ENCODE measurements at places on chromosomes 11 and 22.

- DNase-seq: no peak
These were observed 35.4 kb downstream of the PKNOX2 start for GRCh38 chr11:125199915-125200314.

- no peak for DNase-seq
These were observed 70.0 kb downstream of the NAT10 start for GRCh38 chr11:34175284-34176019.

- DNase-seq: no peak
These were observed 498.9 kb downstream of the BRD1 start for GRCh38 chr22:49328630-49329405.

- peak; percentile 24 for DNase-seq
These were observed 42.0 kb upstream of the HORMAD2 start for GRCh38 chr22:30038219-30038618.

DNA sequence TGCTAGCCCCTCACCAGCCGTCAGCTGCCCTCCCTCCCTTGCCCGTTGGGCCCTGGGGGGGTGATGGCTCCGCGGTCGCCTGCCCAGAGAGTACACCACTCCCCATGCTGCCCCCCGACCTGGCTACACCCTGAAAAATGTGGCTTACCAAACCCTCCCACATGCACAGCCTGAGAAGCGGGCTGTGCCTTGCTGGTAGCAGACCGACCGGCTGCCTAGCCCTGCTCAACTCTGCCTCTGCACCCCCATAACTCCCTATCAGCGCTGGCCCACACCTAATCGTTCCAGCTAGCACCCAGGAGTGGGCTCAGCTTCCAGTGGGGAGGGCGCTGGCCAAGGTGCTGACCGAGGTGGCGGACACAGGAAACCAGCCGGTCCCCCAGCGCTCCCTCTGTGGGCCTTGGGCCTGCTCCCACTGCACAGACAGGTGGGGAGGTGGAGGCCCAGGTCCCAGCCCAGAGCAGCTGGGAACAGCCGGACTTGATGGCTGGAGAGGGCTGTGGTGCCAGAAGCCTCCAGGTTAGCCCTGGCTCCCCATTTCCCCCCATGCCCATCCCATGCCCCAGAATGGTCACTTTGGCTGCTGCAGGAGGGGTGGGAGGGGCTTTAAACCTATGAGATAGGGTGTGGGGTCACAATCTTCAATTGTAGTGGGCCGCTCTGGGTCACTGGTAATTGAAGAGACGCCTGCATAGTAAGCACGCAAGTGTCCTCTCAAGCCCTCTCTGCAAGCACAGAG is 32.1 kb upstream of the PRODH start:
- DNase-seq: peak; percentile 25

DNA sequence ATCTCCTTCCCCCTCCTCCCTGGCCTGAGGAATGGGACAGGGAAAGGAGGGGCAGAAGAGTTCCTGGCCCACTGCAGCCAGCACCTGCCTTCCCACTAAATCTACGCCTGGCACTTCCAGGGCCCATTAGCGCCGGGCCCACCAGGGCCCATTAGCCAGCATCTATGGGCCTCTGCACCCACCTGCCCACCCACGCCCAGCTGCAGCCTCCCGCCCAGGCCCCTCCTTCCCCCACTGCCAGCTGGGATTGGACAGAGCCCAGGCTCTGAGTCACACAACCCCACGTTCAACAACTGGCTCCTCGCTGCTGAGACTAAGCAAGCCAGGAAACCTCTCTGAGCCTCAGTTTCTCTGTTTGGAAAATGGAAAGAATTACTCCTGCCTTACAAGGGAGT is 48.7 kb downstream of the CYTH4 start:
- DNase-seq: peak; percentile 60

DNA sequence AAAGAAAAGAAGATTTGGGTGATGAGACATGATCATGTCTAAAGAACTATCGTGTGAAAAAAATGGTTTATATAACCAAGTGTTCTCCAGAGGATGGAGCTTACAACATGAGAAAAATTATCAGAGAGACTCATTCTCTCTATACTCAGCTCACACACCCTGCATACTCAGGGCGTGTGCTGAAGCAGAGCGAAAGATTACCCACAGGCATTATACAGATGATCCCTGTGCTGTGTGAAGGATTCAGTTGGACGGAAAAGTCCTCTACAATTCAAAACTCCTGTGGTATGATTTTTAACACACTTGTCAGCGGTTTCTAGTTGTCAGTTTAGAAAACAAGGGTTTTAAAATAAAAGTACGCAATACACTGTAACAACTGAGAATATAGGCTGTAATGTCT is 267.3 kb downstream of the DLG2 start:
- no peak for DNase-seq

DNA sequence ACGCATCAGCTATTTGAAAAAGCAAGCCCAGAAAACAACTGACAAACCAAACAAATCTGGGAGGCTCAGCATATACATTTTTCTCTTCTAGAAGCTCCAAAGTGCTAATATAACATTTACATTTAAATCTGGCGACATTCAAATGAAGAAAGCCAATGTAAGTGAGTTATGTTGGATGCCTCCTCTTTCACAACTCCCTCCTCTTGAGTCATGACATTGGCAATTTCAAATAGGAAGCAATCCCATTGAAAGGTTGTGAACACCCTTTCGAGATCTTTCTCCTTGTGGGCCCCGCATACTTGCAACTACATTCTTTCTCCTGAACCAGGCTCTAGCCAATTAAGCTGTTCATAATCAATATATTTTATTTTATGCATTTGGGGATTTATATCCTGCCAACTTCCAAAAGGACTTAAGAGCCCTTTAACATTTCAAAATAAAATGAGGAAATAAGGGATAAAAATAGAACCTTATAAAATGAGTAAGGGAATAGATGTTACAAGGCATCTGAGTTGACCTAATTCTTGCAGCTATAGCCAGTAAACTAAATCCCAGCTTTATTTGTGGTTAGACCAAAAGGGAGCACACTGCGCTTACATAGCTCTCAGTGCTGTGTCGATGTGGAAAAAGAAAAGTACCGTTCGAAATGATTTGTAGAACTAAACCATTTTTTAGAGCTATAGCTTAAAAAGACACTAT is 129.5 kb upstream of the SESN3 start:
- DNase-seq: peak; percentile 48

DNA sequence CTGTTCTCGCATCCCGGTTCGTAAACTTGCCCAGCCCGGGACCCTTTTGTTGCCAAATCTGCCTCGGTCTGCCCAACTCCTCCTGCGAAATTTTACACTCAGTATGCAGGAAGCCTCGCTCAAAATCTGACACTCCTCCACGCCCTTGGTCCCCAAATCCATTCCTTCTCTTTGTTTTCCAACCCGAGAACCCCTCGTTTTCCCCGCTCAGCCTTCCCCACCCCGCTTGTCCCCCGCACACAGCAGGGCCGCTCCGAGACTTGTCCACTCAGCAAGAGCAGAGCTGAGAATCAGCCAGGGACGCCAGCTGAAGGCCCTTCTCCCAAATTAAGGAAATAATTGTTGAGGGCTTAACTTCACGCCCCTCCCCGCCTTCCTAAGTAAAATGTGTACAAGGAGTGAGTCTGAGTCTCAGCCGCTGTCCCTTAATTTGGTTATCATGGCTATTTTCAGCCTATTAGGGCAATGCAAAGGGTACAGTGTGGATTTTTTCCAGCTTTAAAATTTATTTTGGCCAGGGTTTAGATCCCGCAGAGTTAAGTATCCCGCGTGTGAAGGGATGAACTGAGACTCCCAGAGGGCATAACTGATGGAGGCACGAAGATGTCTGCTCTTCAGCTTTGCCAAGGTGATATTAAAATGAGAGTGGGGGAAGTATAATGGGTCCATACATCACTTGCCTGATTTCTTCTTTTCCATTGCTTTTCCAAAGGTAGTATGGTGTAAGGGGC is 581 bp upstream of the FBXO3 start:
- DNase-seq: no peak

DNA sequence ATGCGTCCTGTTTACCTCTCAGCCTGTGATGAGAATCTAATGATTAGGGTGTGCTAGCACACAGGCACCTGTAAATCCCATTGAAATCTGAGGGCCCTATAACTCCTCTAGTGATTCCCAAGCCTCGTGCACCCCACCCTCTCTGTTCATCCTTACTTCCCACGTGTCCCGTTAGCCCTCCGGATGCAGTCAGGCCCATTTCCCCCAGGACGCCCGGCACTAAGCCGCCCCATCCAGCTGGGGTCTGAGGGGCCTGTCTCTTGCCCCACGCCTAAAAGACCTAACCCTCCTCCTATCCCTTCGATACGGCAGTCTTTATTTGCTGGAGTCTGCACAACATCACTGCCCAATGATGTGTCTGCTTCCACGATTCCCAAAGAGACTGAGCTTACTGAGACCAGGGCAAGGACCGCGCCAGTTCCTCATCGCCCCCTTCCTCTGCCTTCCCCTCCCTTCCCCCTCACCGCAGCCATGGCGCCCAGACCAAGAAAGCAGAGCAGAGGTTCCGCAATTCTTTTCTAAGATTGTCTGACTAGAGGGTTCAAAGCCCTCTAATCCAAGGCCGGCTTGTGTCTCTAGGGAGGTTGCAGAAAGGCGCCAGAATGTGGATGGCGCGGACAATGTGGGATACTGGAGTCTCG is 1.1 kb upstream of the FADS2 start:
- DNase-seq: peak; percentile 39

DNA sequence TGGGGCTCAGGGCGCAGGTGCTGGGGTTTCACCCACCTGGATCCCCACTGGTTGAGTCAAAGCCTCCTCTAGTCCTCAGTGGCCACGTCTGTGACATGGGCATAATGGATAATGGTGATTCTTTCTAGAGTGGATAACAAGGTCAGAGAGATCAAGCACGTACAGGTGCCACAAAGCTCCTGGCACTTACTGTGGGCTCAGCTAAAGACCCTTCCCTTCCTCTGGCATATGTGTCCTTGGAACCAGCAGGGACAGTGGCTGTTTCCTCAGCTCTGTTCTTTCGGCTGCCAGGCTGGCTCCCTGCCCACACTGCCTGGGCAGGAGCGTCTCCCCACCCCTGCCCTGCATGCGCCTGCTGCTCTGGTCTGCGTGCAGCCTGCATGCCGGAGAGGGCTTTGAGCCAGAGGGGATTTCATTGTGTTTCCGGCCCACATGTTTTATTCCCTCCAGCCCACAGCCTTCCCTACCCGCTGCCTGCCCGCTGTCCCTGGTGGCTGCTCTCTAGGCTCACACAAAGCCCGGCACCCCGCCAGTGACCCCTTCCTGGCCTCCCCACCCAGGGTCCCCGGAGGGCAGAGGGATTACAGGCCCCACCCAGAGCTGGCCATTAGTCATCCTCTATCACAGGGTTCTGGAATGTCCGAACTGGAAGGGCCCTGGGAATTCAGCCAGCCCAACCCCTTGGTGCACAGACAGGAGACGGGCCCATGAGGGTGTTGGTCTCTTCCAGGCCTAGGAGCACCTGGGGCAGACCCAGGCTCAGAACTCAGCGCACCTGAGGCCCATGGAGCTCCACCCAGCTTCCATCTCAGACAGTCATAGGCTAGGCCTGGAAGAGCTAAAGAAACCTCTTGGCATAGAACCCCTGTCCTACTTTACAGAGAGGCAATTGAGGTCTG is 55.3 kb upstream of the GCAT start:
- peak; percentile 94 for DNase-seq

GRCh38 chr11:30344085-30344484 is 21.2 kb downstream of the ARL14EP start:
- DNase-seq: no peak

- no peak for DNase-seq
These were observed 17.8 kb upstream of the CASTOR1 start for GRCh38 chr22:30307041-30307574.

GRCh38 chr22:27238935-27239510 is 562.5 kb downstream of the MN1 start:
- peak; percentile 100 for DNase-seq

GRCh38 chr22:50502628-50503474 is 4.7 kb downstream of the LMF2 start:
- no peak for DNase-seq

DNA sequence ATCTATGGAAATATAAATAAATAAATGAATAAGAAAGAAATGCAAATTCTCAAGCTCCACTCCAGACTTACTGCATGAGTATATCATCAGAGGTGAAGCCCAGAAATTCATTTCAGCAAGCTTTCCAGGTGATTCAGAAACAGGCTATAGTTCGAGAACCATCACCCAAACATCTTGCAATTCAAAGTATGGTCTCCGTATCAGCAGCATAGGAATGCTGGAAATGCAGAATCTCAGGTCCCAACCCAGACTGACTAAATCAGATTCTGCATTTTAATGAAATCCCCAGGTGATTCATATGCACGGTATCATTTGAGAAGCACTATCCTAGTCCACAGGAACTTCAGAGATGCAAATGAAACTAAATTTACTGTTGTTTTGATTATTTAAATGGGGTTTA is 95.3 kb downstream of the SERGEF start:
- DNase-seq: no peak

GRCh38 chr22:36425977-36426523 is 38.3 kb upstream of the MYH9 start:
- peak; percentile 51 for DNase-seq

Data from amniotic epithelial cell (primary cell).